Activated T-cell treated with anti-CD3 and anti-CD28 coated beads, Interleukin-2, amount 50 U/mL, for 1 hour (primary cell): ENCODE measurements at places on chromosomes 11 and 22.
A peak's percentile ranks its signal among the peaks of the same experiment; 100 is the strongest.

DNA sequence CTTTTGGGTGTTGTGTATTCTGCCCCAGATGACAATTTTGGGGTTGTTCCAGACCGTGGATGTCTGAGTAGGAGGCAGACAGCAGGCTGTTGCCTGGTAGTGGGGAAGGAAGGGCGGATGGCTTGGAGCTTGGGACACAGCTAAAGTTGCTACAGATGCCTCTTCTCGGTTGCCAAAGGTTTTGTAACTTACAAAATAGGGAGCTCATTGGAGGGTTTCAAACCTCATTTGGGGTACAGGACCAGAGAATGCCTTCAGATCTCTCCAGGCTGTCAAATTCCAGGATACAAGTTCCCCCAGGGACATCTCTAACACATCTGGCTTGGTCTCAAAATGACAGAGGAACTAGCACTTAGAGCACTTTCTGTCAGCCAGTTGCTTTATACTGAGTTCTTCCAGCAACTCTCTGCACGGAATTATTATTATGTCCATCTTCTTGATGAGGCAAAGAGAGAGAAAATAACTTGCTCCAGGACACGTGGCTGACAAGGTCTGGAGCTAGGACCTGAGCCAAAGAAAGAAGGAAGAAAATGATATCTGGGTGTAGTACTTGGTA, 56.0 kb downstream of the SLC1A2 start:
- DNase-seq = no peak

DNA sequence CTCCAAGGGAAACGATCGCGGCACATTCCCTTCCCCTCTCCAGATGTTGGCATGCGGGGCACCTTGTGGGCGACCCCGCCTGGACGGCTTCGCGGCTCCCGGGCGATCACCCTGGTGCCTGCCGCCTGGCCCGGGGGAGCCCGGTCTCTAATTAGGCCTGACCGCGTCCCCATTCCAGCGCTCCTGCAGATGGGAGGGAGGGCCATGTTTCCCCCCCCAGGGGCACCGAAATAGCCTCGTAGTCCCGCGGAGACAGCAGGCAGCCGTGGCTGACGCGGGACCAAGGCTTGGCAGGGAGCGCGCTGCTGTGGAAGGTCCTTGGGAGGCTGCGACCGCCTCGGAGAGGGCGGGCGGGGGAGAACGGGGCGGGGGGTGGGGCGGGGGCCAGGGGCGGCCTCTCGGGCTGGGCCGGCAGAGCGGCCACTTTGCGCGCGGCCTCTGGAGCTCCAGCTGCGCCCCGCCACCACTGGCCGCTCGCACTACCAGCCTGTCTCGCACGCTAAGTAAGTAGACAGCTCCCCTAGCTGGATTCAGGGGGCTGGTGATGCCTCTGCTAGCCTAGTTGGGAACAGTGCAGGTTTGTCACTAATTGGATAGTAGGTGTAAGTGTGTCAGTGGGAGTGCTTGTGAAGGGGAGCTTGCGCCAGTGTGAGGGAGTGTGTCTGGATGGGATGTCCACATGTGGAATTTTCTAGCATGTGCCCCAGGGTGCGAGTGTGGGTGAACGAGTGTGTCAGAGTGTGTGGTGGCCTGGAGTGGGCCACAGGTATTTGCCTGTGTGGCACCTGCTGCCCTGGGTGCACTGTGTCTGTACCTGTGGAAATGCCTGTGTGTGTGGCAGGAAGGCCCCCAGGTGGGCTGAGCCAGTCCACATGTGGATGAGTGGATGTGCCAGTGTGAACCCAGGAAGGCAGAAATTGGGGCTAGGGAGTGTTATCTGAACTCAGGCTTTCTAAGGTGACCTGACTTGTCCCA, at the start of gene INSC:
Gene INSC (plus strand): TSS at position 423 of the 975 bp plus-strand sequence. CDS start 34,252 bp downstream, outside the sequence.
- no peak for DNase-seq

GRCh38 chr11:94423507-94423906, 22.3 kb upstream of the GPR83 start:
- no peak for DNase-seq

- no peak for DNase-seq
These were observed 51.1 kb downstream of the MUC6 start for GRCh38 chr11:985406-985805.

DNA sequence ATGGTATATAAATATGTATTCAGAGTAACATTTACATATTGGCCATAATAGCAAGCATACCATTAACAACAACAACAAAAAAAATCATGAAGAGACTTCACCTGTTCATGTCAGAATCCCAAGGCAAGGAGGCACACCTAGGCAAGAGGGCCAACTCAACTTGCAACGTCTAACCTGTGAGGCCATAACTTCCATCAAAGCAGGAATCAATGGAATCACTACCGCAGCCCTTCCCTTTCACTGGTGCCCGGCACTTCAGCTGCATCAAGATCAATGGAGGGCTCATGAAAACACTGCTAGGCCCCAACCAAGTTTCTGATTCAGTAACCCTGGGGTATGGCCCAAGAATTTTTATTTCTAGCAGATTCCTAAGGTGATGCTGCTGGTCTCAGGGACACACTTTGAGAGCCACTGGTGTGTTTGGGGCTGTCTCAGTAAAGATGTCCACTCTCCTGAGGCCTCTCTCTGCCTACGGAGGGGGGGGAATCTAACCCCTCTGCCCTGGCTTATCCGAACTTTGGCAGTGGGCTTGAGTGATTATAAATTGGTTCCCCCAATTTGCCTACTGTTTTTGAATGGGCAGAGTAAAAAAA, 8.0 kb downstream of the ZFTA start:
- DNase-seq = no peak

DNA sequence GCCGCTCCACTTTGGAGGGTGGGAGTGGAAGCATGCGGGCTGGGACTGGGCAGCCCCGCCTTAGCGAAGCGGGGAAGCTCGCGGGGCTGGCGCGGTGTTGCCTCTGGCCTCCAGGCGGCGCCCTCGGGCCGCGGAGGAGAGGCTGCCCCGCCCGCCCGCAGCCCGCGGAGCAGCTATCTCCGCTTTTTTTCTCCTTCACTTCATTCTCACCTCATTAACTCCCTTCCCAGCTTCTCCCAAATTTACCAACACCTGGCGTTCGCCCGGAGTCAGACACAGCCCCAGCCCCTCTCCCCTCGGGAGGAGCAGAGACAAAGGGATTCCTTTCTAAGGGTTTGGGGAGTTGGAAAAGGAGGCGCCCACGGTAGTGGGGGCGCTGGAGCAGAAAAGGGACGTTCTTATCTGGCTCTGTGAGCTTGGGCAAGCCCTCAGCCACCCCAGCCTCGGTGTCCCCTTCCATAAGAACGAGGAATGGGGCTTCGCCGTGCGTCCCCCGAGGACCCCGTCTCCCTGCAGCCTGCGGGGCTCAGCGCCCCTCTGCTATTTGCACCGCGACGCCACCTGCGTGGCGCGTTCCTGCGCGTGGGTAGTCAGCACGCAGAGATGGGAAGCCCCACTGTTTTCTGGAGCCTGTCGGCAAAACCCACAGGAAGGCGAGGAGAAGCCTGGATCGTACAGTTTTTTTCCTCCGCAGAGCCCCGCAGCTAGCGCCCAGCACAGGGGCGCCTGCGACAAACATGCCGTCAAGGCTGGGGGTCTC, 1.5 kb upstream of the WNT11 start:
- peak; percentile 86 for DNase-seq

- no peak for DNase-seq
These were observed 828.1 kb upstream of the FAT3 start for GRCh38 chr11:91396236-91397133.

- DNase-seq = no peak
These were observed 123.0 kb downstream of the SGSM3 start for GRCh38 chr22:40493441-40493840.

- no peak for DNase-seq
These were observed 227.2 kb upstream of the BLID start for GRCh38 chr11:122343210-122343609.

GRCh38 chr22:32204856-32205722, at the start of gene RFPL2:
RFPL2 (minus strand) TSS chr22:32205073; CDS start chr22:32202451, 2,622 bp downstream.
- DNase-seq = peak; percentile 45

GRCh38 chr22:38796262-38796957, 2.5 kb upstream of the DNAL4 start:
- DNase-seq = no peak

DNA sequence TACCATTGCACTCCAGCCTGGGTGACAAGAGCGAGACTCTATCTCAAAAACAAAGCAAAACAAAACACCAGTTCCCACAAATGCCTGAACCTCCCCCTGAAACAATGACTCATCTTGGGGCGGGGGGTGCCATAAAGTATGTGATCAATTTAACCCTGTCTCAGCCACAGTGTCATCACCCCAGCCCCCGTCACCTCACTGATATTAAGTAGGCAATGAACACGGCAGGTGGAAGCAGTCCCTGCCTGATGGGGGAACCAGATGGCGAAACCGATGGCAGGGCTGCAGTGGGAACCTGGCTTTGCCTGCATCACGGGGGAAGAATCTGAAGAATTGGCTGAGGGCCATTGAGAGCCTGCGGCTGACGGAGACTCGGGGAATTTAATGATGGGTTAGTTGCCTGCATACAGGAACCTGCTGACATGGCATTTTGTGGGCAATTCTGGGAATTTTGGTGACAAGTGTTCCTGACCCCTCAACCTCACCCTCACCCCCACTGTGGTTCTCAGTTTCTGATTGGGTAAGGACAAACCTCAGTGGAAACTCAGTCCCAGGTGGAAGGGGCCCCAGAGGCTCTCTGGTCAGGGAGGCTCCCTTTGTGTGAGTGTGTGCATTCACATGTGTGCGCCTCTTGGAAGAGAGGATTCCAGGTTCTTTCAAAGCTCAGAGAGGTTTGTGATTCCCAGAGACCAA, 39.1 kb upstream of the SHISAL1 start:
- DNase-seq = no peak

DNA sequence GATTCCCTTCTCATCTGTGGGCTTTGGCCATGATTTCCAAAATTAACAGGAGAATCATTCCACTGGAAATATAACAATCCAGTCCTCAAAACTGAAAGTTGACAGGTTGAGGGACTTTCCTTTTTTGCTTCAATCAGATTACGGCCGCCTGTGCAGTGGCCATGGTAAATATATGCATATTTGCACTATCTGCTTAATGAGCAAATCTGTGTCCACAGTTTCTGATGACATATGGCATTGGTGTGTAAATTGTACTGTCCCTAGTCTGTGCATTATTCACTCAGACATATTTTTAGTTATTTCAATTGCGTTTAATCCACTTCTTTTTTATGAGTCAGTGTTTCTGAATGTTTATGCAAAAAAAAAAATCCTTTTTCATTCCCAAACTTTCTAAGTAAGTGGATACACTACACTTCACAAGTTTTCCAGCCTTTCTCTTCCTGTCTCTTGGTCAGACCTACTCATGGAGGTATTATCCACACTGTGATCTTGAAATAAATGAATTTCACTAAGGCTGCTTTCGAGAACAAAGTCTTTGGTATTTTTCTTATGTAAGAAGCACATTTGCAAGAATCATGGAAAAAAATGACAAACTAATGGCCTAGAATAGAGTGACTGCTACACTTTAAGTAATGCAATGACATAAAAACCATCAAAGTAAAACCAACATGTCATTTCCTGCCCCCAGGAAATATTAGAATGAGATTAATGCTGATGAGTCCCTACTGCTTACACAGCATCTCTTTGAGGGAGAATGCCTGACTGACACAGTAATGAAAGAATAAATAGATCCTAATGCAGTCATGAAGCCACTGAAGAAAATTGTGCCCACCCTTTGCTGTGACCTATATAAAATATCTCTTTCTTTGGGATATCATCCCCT, 76.4 kb upstream of the MTNR1B start:
- DNase-seq = no peak

DNA sequence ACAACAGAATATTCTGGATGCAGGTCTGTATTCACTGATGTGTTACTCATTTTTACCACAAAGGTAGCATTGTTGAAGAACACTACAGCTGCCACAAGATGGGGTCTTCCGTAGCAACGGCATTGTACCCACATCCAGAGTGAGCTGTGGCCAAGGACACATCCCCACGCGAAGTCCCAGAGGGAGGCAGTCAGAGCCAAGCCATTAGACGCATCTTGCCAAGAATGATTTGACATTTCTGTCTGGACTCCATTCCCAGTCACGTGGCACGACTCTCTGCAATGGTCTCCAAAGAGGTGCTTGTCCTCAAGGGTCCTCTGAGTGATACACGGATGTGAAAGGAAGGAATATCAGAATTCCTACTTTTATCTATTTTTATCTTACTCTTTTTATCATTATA, 15.5 kb downstream of the OPCML start:
- no peak for DNase-seq

- no peak for DNase-seq
These were observed 72.0 kb downstream of the PRR5L start for GRCh38 chr11:36367806-36368680.

DNA sequence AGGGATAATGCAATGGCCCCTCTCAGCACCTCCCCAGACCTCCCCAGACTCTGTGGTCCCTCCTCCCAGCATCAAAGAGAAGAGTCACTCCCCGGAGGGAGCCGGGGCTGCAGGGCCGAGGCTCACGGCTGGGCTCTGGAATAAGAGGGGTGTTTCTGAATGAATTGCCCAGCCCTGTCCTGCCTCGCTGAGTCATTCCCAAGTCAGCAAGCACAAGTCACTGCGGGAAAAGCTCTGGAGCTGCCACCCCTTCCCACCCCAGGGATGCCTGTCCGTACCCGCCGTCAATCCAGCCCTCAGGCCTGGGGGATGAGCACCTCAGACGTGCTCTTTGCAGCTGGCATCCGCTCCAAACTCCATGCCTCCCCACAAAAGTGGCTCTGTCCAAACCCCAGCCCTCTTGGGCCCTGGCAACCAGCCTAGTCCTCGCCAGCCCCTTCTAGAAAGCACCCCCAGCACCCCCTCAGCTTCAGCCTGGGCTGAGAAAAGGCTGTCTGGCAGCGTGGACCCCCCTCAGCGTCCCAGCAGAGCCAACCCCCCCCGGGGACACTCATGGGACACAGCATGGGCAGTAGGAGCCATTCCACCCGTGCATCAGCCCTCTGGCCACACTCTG, 22.7 kb downstream of the CELSR1 start:
- DNase-seq = no peak

DNA sequence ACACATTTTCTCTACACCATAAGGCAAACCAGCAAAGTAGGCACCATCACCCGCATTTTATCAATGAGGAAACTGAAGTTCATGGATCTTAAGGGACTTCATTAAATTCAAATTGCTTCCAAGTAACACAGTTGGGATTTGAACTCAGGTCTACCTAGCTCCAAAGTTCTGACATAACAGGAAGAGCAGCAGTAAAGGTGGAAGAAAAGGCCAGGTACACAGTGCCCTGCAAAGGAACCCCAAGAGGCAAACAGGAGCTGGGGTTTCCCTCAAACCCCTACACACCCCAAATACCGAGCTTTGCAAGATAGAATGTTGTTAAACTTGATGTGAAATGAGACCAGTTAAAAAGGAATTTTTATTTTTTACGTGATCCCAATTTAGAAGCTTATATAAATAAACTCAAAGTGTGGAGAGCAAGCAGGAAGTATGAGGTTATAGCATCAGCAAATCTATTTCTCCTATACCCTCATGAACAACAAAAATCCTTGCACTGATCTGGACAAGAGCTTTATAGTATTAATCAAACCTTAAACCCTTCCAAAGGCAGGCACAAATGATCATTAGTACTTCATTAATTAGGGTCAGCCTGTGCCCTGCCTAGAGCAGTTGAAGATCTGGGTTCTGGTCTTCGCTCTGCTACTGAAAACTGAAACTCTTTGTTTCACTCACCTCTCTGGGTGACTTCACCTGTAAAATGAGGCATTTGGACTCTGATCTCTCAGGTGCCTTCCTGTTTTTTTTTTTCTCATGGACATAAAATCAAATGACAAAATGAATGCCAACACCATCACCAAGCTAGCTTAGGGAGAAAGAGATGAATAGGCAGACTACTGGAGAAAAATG, 36.5 kb downstream of the SYTL2 start:
- no peak for DNase-seq
